NB4 (cell line): ENCODE measurements at places on chromosomes 7 and 10.

GRCh38 chr10:42475168-42476098 is 162.9 kb downstream of the ZNF33B start:
- DNase-seq: no peak

DNA sequence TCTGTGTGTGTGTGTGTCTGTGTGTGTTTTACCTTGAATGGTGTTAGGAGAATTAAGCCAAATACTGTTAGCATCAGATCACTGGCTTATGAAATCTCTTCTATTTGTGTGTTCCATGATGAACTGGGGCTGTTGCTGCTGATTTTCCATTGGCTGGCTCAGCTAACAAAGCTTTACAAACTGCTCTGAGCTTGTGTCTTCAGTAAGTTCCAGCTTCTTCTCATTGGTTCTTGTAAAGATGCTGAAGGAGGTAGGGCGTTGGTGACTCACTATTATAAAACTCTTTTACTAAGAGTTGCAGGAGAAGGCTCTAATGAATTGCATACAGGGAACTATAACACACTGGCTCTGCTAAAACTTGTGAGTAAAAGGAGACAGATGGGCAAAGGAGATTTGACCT is 136.4 kb upstream of the PRKCQ start:
- no peak for DNase-seq

GRCh38 chr10:71217266-71218045 is 5.1 kb downstream of the UNC5B start:
- no peak for DNase-seq

GRCh38 chr10:69295027-69295636 is 16.8 kb downstream of the HK1 start:
- no peak for DNase-seq

DNA sequence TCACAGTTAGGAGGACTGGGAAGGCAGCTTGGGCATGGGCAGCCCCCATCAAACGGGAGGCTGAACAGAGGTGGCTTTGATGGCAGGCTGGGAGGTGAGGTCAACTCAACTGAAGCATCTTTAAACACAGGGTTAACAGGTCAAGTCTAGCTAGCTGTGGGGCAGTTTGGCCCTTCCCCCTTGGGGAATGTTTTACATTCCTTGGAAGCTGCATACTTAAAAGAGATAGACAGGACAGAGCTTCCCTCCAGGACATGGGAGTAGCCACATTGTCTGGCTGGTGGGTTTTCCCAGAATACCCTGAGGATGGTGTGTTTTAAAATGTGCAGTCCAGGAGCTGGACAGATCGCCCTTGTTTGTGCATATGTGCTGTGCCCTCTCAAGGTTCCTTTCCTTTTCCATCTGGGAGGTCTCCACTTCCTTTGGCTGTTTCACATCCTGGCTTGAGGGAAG is 6.8 kb upstream of the RASSF4 start:
- no peak for DNase-seq

- DNase-seq: no peak
These were observed 107.2 kb downstream of the VPS41 start for GRCh38 chr7:38801786-38802185.

DNA sequence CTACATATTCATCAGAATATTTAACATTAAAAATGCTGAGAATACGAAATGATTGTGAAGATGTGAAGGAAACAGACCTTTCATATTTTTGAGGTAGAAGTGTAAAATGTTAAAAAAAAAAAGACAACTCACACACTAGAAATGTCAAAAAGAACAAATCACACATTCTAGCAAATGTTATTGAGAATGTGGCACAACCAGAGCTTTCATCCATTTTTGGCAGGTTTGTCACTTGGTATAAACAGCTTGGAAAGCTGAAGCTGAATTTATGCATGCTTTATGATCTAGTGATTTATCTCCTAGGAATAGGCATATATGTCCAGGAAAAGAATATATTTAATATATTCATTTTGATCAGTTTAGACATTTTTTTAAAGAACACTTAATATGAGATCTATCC is 784.9 kb upstream of the GHITM start:
- DNase-seq: no peak

DNA sequence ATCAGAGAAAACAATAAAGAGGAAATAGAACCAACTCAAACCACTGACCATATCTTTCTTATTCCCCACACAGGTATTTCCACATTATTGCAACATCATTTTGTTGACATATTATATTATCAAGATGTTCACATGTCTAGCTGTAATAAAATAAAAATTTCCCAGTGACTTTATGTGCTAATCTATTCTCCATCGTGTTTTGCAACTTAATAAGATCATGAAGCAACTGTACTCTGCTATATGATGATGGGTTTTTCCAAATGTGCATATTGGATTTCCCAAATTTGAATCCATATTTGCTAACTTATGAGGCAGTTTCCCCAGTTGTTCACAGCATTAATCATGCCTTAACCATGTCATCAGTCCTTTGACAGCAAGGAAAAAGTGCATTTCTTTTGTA is 127.8 kb downstream of the ITGB8 start:
- DNase-seq: no peak

GRCh38 chr7:65463184-65463583 is 89.5 kb downstream of the ZNF92 start:
- no peak for DNase-seq
